ENCODE measurements at places on chromosomes 12 and 14. TPM values are rescaled to one million over a fixed set of nuclear protein-coding genes. Genes with fewer than 3 reads are reported as not detected.

GRCh38 chr14:88630565-88630964 lies 67.7 kb downstream of the ZC3H14 start:
- DNase-seq: no peak

DNA sequence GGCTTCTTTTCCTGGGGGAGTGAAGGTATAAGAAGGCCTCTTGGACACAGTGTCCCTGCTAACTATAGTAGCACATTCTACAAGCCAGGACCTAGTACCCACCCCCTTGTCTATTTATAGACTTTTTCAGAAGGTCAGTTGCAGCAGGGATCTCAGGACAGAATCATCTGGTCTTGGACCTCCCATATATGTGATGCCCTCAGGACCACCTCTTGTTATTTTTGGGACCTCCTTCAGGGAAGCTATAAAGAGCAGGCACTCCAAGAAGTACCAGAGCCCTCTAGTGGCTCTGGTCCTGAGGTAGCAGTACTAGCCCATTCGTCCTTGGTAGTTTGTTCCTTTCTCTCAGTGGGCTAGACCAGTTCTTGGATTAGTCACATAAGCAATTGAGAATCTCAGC lies 4.3 kb downstream of the COQ10A start:
- no peak for DNase-seq

- no peak for DNase-seq
These were observed 2.5 kb downstream of the AJUBA start for GRCh38 chr14:22979748-22980392.

HPD gene
- 0.51 TPM for total RNA-seq

CD69 gene
- total RNA-seq: 0.98 TPM

NTS gene
- total RNA-seq: 1.5 TPM
